ENCODE measurements at places on chromosomes 2 and 18.

DNA sequence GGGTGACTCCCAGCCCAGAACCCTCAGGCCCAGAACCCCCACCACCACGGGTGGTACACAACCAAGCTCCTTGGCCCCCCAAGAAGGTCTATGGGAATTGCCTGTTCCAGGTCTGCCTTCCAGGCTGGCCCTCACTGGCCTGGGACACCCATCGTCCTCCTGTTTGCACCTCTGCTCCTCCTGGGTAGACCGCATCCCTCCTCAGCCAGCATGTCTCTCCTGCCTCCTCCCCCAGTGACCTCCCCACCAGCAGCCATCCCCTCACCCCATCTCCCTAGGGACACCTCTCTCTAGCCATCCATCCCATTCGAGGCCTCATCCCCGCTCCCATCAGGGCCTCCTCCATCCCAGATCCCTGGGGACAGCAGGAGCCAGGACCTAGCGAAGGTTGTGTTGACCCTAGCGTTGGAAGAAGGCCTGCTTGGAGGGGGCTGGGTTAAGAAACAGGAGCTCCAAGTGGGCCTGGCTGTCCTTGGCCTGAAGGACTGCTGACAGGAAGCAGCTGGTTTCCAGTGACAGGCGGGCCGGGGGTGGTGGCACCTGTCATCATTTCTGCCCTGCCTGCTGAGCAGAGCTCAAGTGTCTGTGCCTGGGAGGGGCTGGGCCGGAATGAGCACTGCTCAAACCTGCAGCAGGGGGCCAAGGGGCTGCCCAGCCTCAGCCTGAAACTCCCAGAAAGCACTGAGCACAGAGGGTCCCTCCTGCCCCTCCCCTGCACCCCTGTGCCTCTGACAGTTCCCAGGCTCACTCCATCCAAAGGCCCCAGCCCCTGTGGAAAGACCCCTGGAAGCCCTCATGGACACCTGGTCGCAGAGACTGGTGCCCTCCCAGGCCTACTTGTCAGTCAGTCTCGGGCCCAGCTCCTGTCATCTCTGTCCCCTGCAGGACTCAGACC, 96.0 kb upstream of the OTOS start:
- DNase-seq: no peak

- DNase-seq: no peak
These were observed 262.5 kb upstream of the ST6GAL2 start for GRCh38 chr2:107148496-107148895.

DNA sequence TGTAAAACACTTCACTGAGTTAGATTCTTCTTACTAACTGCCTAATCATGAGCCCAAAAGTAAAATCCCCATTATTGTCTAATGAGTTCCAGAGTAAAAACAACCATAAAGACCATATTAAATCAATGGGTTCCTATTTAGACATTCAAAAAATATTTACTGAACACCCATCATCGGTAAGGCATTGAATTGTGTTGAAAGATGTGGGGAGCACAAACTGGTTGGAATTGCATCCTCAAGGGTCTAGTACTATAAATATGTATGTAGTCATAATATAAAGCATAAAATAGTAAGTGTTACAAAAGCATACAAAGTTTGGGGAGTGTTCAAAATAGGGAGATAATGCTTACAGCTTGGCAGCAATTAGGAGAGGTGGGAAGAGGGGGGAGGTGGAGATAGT, 3.0 kb upstream of the MARCHF4 start:
- no peak for DNase-seq

- DNase-seq: no peak
These were observed 16.0 kb downstream of the CYRIA start for GRCh38 chr2:16649353-16650286.

GRCh38 chr2:54613794-54614257, 109.6 kb upstream of the EML6 start:
- no peak for DNase-seq

DNA sequence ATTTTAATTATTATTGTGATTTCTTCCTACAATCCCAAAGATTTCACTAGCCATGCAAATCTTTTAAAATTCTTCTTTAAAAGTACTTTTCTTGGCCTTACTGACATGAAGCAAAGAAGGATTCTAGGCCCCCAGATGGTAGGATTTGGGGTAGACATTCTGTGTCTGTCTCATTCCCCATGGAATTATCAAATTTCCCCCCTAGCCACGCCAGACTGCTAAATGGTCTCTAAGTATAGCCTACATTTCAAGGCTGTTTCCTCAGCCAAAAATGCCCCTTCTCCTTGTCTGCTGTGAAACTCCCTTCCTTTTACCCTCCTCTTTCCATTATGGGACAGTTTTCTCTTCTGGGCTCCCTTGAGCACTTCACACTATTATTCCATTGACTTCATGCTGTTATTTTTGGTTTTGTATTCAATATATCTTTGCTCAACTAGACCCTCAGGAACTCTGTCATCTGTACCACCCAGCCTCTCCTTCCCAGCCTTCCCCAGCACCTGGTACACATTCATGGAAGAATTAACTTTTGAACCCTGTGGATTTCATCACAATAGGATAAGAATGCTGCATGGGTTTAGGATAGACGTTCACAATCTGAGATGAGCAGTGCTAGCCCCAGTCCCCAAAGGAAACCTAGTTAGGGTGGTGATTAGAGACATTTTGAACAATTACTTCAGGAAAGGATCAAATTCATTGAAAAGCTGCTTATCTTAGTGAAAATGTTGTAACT, 21.5 kb upstream of the CYP1B1 start:
- DNase-seq: no peak

- no peak for DNase-seq
These were observed 95.3 kb upstream of the TGFA start for GRCh38 chr2:70648961-70649360.

DNA sequence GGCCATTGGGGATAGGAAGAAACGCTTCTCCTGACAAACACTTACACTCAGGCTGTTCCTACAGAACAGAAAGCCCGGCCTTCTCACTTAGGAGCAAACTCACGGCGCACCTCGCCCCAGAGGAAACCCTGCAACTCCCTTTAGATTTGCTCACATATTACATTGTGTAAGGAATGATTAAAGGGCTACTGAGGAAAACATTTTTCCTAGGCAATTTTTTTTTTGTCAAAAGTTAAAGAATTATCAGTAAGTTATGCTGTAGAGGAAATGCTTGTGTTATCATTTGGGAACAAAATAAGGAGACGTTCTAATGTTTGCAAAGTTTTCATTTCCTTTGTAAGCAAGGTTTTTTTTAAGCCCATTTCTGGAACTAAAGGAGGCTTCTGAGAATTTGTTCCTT, 264.1 kb downstream of the HDAC4 start:
- no peak for DNase-seq

- no peak for DNase-seq
These were observed 175.9 kb upstream of the NXPH2 start for GRCh38 chr2:138956116-138956515.

- DNase-seq: no peak
These were observed 31.3 kb upstream of the DNAH7 start for GRCh38 chr2:196099916-196100315.

DNA sequence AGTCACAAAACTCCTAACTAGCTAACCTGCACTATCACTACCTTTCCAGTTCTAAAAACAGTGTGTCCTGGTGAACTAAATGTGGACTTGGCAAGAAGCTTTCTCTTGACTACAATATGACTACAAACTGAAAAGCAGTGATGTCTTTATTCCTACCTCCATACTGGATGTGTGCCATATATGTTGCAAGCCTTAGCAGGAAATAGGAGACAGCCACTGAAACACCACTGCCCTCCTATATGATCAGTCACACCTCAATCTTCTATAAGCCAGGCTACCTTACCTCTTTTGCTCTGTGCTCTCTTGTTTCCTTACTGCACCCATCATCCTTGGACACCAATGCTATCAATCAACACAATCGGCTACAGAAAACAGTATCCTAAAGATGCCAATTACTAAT, 34.1 kb downstream of the SS18 start:
- no peak for DNase-seq

DNA sequence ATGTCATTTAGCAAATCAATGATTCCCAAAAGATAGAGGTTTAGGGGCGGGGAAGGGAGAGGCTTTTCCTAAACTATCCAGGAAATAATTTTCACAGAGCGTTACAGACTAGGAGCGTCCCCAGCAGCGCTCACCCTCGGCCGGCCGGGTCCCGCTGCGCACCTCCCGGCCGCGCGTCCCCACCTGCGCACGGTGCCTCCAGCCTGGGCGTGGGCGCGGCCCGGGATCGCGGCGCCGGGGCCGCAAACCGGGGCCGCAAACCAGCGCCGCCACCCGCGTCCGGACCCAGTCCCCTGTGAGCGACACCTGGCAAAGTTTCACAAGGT, 684 bp upstream of the ZCCHC2 start:
- no peak for DNase-seq

- DNase-seq: no peak
These were observed 307.1 kb downstream of the GRB14 start for GRCh38 chr2:164314148-164314547.

Data from stimulated activated CD4-positive, alpha-beta T cell treated with anti-CD3 and anti-CD28 coated beads, Interleukin-1b, Interleukin-23, amount 100 ng/mL, for 24 hours (primary cell).